ENCODE measurements at places on chromosomes 3 and 15.

DNA sequence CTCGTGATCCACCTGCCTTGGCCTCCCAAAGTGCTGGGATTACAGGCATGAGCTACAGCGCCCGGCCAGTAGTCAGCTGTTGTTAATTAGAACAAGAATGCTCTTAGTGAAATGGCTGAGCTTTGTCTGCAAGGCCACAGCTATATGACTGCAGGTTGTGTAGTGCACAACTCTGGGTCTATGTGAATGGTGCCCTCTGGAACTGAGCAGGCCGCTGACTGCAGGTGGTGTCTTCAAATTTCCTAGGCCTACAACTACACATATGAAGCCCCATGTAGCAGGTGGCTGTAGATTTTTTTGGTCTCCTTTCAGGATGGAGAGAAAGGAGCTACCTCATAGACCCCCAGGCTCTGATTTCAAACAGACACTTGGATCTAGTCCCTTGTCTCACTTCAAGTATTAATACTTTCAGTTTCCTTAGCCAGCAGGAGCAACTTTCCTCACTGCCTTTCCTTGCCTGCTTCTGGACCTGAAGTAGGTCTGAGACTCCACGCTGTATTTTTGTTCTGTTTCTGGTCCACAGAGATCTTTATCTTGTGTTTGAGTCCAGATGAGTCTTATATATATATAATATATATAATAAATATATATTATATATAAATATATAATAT, 86.9 kb downstream of the C3orf80 start:
- DNase-seq: no peak

GRCh38 chr3:30578479-30578878, 27.9 kb upstream of the TGFBR2 start:
- peak; percentile 85 for DNase-seq

- DNase-seq: no peak
Observed at GRCh38 chr3:134576831-134577230, 74.0 kb downstream of the KY start.

- DNase-seq: peak; percentile 17
Observed at GRCh38 chr15:36722555-36722954, 143.1 kb downstream of the CDIN1 start.

DNA sequence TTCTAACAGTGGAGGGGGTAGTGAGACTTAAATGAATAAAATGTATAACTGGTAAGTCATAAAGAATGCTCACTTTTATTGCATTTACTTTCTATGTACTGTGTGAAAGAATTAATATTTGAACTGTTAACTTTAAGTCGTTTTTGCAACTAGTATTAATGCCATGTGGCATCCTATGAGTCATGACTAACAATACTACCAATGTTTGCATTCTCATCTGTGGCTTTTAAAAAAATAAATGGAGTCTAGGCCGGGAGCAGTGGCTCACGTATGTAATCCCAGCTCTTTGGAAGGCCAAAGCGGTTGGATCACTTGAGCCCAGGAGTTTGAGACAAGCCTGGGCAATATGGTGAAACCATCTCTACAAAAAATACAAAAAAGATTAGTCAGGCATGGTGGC, 5.2 kb downstream of the C3orf49 start:
- DNase-seq: peak; percentile 73

DNA sequence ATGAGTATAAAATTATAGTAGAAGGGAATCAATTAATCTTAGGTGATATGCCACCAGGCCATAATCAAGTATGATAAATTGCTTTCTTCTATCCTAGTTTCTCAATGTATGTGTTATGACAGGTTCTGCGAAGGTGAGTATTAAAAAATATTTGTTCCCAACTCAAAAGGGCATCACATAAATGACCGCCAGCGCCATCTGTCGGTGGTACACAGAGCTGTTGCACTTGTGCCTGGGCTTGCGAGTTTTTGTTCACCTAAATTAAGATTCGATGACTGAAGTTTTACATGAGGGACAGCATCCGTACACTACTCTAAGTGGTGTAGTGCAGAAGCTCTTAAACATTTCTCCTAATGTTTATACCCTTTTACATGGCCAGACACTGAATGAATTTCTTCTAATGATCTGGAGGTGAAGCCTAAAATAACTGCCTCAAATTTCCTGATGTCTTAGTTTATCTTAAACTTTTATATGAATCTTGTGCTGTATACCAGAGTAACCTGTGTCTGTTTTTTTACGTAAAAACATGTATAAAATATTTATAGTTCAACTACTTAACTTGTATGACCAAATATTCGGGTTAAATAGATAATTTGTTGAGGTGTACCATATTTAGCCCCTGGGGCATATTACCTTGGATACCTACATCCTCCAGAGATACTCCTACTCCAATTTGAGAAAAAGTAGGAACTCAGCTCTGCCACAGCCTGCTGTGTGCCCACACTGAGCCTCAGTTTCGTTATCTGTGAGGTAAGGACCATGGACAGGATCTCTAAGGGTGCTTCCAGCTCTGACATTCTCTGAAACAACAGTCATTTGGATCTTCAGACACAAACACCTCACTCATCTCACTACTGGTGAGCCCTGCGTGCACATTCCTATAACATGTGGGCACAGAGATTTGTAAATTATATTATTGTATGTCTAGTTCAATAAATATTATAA, 365.6 kb downstream of the MAGI1 start:
- DNase-seq: peak; percentile 31

- no peak for DNase-seq
Observed at GRCh38 chr15:47824147-47824546, 106.8 kb downstream of the SEMA6D start.

Measured in fibroblast of skin of right quadriceps (primary cell).